ENCODE measurements at places on chromosomes 3 and 15. TPM values are rescaled to one million over a fixed set of nuclear protein-coding genes. Genes with fewer than 3 reads are reported as not detected.

Gene CAND2
- 2.6 TPM for polyA plus RNA-seq

Gene VGLL3
- polyA plus RNA-seq: 0.22 TPM

Gene SNTN
- 3.5 TPM for polyA plus RNA-seq

Gene UPK1B
- polyA plus RNA-seq: not detected

Gene RPL22L1
- polyA plus RNA-seq: 95.0 TPM

Measured in Purkinje cell (primary cell).